RCC 7860 (cell line): ENCODE measurements at places on chromosomes 7 and 10.

DNA sequence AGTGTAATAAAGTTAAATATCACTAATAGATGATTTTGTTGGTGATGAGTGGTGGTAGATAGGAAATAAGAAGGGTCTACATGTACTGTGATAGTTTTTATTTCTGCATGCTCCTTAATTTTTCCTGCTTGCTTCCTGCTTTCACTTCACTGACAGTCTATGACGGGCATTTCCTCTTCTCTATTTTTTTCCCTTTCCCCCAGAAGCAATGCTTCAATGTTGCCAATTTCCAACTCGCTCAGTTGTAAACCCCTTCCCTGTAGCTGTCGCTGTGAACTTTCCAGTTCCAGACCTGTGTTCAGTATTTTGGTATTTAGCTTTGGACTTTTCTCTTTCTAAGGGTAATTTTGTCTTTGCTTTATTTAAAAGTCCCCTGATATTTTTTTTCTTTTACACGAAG is 123.5 kb upstream of the AGR3 start:
- no peak for DNase-seq

GRCh38 chr10:98150544-98150943 is 16.1 kb downstream of the R3HCC1L start:
- no peak for DNase-seq

- DNase-seq = no peak
Observed at GRCh38 chr7:115782696-115783490, 247.7 kb downstream of the TFEC start.

GRCh38 chr7:136023134-136023869 is 46.1 kb upstream of the MTPN start:
- no peak for DNase-seq

GRCh38 chr10:29635711-29636144 is 957 bp upstream of the SVIL start:
- DNase-seq = peak; percentile 68

DNA sequence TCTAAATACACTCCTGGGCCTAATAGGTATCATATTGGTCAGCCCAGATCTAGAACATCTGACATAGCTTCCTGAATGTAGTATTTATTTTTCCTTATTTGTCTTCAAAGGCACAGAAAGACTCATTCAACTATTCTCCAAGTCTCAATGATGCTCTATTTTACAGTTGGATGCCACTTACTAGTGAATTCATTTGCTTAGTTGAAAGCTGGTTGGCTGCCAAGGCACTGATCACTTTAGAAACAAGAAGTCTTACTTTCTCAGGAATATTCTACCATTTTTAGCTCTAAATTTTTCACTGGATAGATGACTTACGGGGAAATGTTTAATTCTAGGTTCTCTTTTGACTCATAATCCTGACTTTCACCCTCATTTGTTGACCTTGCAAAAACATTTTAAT is 863.4 kb downstream of the SORCS1 start:
- DNase-seq = no peak

GRCh38 chr10:77685432-77685831 is 47.8 kb upstream of the KCNMA1 start:
- no peak for DNase-seq

- DNase-seq = no peak
Observed at GRCh38 chr10:49678827-49679479, 498 bp upstream of the C10orf53 start.

DNA sequence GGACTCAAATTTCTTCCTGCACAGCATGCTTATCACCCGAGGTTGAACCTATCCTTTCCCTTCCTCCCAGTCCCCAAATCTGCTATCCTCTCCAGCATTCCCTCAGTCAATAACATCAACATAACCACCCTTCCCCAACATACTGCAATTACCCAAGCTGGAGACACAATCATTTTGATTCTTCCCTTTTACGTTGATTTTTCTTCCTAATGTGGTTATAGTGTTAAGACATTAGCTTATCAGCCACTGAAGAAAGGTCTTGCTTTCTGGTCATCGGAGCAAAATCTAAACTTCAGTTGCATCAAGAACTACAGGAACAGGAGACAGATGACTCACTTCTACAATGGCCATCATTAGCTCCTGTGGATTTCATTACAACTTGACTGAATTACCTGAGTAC is 3.5 kb upstream of the HBP1 start:
- no peak for DNase-seq

DNA sequence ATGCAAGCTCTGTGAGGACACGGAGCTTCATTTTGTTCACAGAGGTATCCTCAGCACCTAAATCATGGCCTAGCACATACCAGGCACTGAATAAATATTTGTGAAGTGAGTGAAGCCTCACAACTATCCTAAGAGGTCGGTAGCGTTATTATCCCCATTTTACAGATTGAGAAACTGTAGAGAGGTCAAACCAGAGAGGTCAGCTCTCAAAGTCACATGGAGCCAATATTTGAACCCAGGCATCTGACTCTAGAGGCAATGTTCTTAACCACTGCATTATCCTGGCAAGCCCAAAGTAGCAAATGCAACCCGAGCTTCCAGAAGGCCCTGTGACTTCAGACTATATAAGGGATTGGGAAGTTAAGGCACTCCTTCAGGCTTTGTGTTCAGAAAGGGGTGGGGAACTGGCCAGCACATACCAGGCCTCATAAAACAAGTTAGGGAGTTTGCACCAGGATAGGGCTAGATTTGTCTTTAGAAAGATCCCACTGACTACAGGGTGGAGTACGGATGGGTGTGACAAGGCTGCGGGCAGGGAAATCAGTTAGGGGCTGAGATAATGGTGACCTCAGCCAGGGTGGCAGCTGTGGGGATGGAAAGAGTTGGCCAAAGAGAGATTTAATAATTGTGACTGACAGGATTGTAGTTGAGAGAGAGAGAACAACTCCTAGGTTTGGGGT is 101.4 kb downstream of the TBXAS1 start:
- no peak for DNase-seq

DNA sequence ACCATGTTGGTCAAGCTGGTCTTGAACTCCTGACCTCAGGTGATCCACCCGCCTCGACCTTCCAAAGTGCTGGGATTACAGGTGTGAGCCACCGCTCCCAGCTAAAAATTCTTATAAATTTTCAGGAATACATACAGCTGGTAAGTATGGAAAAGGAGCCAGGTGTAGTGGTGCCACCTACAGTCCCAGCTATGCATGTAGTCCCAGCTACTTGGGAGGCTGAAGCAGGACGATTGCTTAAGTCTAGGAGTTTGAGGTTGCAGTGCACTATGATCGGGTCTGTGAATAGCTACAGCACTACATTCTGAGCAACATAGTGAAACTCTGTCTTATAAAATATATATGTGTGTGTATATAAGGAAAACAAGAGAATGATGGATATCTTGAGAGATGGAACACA is 19.0 kb downstream of the LDB1 start:
- DNase-seq = no peak

DNA sequence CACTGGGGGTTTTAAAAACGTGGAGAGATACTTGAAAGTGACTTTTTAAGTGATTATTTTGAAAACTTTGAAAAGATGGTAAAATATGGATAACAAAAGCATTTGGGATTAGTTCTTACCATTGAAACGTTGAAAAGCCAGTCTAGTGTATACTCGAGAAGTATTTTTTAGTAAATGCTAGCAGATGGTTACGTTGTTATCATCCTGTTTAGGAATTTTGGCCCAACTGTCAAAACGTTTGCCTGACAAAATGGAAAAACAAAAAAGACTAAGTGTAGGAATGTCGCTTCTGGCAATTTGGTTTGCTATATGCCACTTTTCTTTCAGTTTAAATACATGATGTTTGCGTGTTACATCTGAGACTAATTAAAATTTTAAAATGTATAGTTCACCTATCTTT is 1.2 kb downstream of the RBM33 start:
- DNase-seq = no peak

DNA sequence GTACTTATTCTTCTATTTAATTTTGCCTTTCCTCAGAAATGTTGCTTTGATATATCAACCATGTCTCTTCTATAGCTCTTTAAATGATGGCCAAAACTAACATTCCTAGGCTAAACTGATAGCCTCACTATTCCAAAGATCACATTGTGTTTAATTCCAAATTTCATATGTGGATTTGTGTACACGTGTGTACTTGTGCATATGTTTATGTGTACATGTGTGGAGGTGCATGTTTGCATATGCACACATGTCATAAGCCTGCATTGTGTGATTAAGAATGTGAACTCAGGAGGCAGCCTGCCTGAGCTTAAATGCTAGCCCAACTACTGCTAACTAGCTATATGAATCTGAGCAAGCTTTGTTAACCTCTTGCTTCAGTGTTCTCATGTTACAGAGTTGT is 426.5 kb downstream of the GFRA1 start:
- no peak for DNase-seq

- no peak for DNase-seq
Observed at GRCh38 chr10:98453729-98454128, 7.0 kb upstream of the HPS1 start.

GRCh38 chr10:121698902-121699301 is 100.7 kb upstream of the FGFR2 start:
- no peak for DNase-seq

DNA sequence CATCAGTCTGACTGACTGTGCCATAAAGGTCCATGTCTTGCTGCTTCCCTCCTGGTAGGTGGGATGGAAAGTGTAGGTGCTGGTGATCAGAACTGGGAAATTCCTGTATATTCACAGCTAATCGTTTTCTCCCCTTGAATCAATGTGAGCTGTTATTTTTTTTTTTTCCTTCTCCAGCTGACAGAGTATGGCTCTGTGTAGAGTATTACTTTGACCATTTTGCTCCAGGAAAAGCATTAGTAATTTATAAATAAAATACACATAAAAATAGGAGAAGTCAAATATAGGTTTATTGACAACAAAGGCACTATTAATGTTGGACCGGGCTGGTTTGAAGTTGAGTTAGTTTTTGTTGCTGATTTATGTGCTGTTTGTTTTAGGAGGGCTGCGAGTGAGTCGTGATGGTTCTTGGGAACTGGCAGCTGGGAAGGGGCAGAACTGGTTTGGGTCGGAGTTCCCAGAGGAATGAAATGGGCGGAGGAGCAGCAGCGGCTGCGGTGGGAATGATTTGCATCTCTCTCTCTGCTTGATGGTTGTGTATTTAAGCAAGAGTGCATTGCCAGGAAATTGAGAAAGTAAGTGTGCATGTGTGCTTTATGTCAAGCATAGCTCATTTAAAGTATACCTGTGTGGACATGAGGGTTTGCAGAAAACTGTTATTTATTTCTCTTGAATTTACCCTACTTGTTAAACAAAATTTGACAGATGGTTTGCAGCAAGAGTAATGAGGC is 80.9 kb downstream of the LRMDA start:
- DNase-seq = no peak

DNA sequence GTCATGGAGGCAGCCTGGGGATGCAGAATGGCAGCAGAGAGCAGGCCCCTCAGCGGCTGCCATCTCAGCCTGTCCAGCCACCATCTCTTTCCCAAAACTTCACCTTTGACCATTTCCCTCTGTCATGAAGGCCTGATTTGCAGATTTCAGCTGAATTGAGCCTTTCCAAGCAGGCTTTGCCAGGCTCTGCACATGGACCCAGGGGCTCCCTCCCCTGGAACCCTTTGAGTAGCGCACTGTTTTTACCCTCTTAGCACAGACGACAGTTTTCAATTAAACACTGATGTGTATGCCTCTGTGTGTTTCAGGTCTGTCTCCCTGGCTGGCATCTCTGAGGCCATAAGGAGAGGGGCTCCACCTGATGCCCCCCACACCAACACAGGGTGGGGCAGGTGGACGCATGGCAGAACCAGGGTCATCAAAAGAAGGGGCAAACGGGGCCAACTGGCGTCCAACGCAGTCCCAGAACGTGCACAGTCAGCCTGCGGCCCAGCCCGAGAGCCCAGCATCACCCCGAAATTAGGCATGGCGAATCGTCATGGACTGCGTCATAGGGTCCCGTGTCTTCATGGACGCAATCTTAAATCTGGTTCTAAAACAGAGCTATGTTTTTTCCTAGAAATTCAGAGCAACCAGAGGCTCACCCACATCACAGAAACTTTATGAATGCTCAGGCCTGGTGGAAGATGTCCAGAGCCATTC is 185.0 kb upstream of the TCERG1L start:
- DNase-seq = no peak

GRCh38 chr7:87424075-87424474 is 51.4 kb downstream of the ABCB4 start:
- DNase-seq = no peak

- no peak for DNase-seq
Observed at GRCh38 chr10:35540296-35541164, 64.6 kb upstream of the GJD4 start.

- DNase-seq = peak; percentile 43
Observed at GRCh38 chr10:72107325-72108003, 19.1 kb upstream of the SPOCK2 start.

DNA sequence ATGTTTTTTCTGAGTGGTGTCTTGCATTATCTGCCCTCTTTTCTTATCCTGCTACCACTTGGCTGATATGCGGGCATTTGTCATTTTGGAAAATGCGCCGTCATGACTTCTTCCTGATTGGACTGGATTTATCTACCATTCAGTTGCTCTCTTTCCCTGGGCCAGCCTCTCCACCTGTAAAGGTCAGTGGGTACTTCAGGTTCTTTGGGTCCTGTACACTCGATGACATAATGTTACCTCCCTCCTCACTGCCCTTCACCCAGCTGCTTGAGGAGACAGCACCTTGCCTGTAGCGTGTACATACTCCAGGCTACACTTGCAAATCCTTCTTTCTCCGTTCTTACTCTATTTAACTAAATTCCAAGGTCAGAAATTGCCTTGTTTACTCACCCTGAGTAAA is 83.7 kb downstream of the RBM33 start:
- DNase-seq = no peak

DNA sequence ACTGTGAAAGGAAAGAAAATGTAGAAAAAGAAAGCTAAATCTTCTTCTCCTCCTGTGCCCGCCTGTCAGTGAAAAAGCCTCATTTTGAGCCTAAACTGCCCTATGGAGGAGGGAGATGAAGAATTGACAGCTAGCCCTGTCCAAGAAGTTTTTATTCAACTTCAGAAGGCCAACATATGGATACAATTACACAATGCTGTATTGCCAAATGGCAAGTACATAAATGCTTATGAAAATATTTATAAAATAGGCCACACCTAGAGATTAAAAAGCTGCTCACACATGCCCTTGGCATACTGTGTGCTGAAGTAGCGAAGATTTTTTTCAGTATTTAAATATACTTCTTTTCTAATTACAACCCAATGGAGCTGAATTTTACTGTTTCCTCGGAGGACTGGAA is 65.1 kb upstream of the NEBL start:
- DNase-seq = no peak

GRCh38 chr10:47332946-47333345 is 10.7 kb downstream of the GDF2 start:
- no peak for DNase-seq

GRCh38 chr10:132572545-132572937 is 35.0 kb downstream of the INPP5A start:
- DNase-seq = no peak

GRCh38 chr10:26829810-26830515 is 30.8 kb downstream of the ABI1 start:
- no peak for DNase-seq

GRCh38 chr10:14645239-14645960 is 129.3 kb downstream of the FAM107B start:
- no peak for DNase-seq
